ENCODE measurements at places on chromosomes 13 and 19. TPM values are rescaled to one million over a fixed set of nuclear protein-coding genes. Genes with fewer than 3 reads are reported as not detected.

DNA sequence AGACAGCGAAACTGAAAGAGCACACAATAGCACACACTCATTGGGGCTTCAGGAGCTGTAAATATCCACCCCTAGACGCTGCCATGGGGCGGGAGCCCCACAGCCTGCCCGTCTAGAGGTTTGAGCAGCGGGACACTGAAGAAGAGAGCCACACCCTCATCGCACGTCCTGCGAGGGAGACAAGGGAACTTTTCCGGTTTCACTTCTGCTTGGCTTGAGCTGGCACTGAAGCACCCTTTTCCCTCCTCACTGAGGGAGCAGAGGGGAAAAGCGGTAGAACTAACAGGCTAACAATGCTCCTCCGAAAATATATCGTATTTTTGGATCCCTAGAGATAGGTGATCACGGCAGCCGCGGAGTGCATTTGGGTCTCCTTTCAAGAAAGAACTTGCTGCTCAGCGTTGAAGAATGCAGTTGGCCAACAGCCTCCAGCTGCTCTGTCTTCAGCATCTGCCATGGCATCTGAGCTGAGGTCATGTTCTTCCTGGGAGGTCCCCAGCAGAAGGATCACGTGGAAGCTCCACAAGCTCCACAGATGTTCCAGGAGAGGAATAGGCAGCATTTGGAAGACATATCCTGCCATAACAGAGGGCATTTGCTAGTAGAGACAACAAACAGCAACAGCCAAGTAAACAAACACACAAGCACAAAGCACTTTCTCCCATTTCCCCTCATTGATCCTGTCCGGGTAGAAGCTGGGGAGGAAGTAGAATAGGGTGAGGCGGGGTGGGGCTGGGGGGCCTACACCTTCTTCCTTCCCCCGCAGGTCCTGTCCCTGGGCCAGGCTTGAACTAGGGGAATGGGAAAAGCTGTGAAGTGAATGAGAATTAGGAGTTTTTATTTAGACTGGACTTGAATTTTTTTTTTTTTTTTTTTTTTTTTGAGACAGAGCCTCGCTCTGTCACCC is 44.8 kb upstream of the ALOX5AP start:
- no peak for DNase-seq

C19orf85 gene
- total RNA-seq: not detected

- DNase-seq: no peak
Observed at GRCh38 chr13:112366907-112367646, 9.1 kb upstream of the SPACA7 start.

ZNF578 gene
- total RNA-seq: not detected

GRCh38 chr13:34034411-34034810 is 216.5 kb downstream of the RFC3 start:
- DNase-seq: no peak

MEIOSIN gene
- total RNA-seq: not detected
